ENCODE measurements at places on chromosomes 4 and X.

GRCh38 chr4:174314770-174315169 lies 31.1 kb downstream of the CEP44 start:
- DNase-seq, result no peak

- DNase-seq, result no peak
Observed at GRCh38 chrX:36909676-36910030, 98.5 kb upstream of the FAM47C start.

DNA sequence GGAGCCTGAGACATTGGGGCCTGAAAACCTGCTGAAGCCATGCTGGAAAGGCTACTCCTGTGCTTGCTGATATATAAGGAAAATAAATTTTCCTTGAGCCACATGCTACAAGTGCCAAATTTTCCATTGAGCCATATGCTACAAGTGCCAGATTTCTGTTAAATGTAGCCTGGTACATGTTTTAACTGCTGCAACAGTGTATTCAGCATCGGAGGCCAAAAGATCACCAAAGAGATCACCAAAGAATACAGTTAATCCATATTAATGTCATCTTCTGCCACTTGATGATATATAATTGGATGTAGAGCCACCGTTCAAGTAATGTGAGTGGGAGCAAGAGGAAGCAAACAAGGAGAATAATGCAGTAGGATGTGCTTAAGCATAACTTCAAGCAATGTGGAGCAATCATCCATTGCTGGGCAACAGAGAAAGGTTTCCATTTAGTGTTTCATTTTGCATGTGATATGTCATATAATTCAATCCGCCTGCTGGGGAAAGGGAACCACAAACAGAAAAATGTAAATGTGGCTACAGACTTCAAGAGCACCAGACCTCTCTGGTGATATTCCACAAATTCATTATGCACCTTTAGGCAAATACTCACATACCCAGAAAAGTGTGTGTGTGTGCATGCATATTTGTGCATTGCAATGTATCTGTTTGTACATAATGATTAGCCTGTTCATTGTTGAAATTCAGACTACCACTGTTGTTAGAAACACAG lies 295.9 kb downstream of the KCNIP4 start:
- DNase-seq, result no peak

GRCh38 chrX:85213792-85214530 lies 29.6 kb downstream of the SATL1 start:
- DNase-seq, result no peak

- DNase-seq, result no peak
Observed at GRCh38 chrX:145673841-145674240, 143.8 kb upstream of the SLITRK2 start.

DNA sequence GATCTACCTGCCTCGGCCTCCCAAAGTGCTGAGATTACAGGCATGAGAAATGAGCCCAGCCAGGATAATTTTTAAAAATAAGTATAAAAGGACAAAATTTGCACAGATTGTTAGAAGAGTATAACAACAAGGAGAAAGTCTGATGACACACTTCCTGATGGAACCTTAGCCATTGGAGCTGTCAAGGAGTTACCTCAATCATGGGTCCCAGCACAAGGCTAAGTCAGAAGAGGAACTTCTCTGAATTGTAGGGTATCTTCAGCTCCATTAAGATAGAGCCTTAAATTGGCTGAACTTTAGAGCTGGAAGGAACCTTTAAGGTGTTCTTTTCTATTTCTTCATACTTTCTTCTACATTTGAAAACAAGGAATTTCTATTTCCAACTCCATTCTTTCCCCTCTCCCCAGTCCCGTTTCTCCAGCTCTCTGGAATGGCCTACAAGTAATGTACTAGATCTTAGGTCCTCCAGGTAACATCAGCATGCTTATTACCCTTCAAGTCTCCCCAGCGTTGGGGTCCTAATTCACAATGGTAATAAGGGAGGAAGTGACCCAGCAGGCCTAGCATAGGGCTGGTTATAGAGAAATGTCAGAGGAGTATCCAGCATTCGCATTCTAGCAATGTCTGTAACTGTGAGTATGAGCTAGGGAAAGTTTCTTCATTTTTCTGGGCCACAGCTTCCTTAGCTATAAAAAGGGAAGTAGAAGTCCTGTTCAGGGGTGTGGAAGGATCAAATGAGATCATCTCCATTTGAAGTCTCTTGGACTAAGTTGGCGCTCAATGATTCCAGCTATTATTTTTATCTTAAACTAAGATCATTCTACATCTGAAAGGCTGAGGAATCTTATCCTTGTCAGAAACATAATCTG lies 18.5 kb upstream of the RBPJ start:
- DNase-seq, result no peak

DNA sequence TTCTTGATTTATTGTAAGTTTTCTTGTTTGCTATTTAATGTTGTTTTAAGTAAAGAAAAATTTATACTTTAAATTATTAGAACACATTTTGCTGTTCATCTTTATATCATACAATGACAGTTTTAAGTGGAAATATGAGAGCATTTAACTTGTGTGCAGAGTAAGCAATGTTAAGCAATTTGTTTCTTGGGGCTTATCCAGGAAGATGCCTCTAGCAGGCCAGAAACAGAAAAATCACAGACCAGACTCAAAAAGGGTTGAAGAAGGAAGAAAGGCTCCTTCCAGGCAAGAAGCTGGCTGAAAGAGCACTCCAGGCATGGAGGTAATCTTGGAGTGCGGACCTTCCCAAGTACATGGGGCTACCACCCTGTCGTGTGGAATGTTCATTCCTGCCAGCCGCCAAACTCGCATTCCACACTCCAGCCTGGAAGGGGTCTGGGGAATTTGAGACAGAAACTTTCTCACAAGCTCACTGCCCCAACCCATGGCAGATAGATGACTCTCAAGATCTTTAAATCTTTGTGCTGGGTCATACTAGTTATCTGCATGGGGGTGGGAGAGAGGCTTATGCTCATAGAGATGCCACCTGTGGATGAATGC lies 1521.3 kb upstream of the AGA start:
- no peak for DNase-seq
